Stimulated activated CD8-positive, alpha-beta memory T cell treated with anti-CD3 and anti-CD28 coated beads, Interleukin-7, amount 100 ng/mL, for 4 hours (primary cell): ENCODE measurements at places on chromosomes 3 and 15.

GRCh38 chr15:43135351-43135750, 2.0 kb downstream of the TMEM62 start:
- no peak for DNase-seq

GRCh38 chr3:195895078-195895860, 13.1 kb downstream of the TNK2 start:
- no peak for DNase-seq

DNA sequence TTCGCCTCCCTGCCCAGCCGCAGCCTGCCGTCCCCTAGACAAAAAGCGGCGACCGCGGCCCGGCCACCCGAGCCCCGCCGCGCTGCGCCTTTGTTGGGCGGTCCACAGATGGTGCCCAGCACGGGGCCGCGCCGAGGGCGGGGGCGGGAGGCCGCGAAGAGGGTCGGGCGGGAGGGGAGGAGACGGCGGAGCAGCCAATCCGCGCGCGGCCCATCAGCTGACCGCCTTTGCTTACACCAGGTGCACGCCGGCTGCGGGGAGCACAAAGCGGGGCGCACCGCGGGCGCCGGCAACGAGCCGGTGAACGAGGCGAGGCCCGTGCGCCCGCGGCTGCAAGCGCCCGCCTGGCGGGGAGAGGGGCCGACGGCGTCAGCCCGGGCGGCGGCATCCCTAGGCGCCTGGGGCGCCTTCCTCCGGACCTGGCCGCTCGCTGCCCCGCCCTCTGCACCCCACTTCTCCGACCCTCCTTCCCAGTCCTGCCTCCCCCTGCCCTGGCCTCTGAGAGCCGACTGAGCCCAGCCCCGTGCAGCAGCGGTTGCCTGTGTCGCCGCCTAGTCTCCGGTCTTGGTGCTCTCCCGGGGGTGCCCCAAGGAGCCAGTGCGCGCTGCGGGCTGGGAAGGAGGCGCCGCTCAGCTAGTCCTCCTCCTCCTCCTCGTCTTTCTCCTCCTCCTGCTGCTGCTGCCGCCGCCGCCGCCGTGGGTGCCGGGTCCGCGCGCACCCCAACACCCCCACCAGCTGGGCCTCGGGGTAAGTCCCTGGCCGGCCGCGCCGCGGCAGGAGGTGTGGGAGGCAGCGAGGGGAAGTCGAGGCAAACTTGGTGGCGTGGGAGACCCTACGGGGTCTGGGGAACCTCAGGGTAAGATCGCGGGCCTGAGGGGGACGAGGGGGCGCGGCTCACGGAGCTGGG, at the start of gene LRRN1:
LRRN1 (plus strand) TSS at position 259 of the 907 bp plus-strand sequence. CDS start 45,211 bp downstream, outside the sequence.
- no peak for DNase-seq

- no peak for DNase-seq
Measured at GRCh38 chr3:179973931-179974361, 62.8 kb downstream of the PEX5L start.
